ENCODE measurements at places on chromosomes 3 and 15.

DNA sequence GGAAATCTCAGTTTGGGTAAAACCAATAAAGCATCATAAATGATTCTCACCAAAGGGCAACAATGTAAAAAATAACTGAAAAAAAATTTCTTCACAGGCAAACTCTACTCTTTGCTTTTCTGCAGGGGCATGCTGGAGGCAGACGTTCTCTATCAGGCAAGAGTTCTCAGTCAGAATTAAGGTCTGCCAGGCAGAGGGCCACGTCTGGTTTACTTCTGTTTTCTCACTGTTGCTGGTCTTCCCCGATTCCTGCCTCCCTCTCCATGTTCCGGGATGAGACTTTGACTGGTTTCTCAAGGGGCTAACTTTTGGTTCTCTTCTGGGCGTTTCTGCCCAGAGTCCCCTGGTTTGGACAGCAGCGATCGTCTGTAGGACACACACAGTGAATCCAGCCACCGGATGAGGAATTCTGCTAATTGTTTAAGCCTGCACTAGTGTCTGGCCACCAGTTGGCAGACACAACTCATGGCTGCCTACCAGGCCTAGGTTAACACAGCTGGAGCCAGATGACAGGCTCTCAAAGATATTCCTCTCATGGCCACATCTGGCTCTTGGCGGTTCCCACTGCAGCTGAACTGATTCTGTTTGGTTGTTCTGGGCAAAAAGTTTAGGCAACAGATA is 273.1 kb downstream of the FOXP1 start:
- DNase-seq, result no peak

DNA sequence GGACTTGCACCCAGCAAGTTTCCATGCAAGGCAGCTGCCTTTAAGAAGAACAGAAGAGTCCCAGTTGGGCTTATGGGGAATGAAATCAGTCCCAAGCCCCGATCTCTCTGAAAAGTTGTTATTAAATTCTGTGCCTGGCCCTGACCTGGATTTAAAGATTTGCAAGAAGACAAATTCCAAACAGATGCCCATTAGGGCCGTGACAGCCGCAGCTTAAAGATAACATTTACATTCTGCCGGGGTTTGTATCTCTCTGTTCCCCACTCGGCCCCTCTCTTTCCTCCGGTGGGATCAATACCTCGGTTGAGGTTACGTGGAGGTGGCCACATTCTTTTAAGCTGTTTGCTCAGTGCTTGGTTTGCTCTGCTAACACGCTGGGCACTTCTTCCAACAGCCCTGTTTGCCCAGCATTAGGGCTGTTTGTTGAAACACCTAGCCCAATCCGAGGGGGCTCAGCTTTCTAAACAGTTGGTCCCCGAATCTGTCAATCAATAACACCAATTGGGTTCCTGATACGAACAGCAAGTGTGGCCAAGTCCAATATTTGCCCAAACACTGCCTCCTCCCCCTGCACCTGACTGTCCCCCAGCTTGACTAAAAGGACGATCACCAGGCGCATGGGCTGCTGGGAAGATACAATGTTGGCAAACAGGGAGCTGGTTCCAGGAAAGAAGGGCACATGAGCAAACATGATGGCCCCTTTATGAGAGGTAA is 108.6 kb downstream of the RPLP1 start:
- no peak for DNase-seq

GRCh38 chr3:17579289-17580031 is 163.0 kb downstream of the TBC1D5 start:
- peak; percentile 72 for DNase-seq

DNA sequence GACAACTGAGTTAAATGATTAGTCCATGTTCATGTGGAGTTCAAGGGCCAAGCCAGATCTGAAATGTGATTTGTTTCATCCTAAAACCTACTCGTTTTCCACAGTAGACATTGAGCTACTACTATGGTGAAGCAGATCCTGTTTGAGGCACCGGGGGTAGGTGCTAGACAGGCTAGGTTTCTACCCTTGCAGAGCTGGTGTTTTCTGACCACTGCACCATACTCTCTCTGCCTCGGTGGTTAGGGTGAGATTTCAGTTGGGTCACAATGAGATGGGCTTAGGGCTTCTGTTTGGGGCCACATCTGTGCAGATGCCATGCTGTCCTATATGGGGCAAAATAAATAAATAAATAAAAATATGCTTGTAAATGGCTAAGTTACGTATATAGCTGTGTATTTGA is 99.3 kb downstream of the OXNAD1 start:
- DNase-seq, result no peak

DNA sequence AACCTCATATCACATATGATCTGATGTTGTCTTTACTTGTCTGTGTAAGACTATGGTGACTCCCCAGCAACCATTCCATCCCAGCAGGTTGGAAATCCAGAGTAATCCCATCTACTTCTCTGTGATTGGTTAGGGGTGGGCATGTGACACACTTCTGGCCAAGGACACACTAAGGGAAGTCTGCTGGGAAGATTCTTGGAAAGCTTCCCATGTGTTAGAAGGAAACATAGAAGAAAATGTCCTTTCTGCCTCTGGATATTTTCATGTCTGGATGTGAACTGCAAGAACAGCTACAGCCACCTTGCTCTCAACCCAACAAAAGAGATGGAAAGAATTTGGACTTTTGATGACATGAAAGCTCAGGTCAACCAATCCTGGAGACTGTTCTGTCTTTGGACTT is 2.6 kb upstream of the UBE2Q2 start:
- DNase-seq, result no peak

GRCh38 chr3:124924741-124925140 is 9.8 kb downstream of the MUC13 start:
- no peak for DNase-seq

DNA sequence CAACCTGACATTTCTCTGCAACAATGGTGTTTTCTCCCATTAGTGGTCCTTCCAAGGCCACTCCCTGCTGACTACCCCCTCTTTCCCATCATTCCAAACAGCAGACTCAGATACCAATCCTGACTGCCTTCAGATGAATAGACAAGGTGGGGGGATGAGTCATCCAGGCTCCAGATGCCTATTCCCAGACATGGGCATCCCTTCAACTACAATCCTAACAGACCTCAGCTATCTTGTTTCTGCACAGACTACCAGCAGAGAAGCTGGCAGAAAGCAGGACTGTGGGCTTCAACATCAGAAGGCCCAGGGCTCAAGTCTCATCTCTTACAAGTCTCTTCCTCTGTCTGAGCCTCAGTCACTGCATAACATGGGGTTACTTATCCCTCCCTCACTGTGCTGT is 2.2 kb downstream of the RBP1 start:
- no peak for DNase-seq

DNA sequence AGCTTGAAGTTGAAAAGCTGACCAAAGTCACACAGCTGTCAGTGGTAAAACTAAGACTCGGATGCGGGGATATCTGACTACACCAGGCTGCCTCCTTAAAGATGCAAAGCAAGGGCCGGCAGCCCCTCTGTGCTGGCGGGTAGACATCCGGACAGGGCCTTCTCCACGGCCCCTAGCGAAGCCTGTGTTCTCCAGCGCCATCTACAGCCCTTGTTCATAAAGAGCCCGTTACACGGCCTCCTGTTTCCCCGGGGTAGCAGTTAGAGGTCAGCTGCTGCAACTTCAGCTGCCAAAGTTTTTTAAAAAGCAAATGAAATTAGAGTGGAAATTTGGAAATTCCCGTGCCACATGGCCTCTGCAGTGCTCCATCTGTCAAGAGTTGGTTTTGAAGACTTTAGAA is 383.0 kb downstream of the TBL1XR1 start:
- peak; percentile 37 for DNase-seq

- DNase-seq, result no peak
Measured at GRCh38 chr15:100856867-100857266, 22.8 kb upstream of the ALDH1A3 start.

- DNase-seq, result no peak
Measured at GRCh38 chr3:43957553-43957952, 266.8 kb downstream of the ABHD5 start.

DNA sequence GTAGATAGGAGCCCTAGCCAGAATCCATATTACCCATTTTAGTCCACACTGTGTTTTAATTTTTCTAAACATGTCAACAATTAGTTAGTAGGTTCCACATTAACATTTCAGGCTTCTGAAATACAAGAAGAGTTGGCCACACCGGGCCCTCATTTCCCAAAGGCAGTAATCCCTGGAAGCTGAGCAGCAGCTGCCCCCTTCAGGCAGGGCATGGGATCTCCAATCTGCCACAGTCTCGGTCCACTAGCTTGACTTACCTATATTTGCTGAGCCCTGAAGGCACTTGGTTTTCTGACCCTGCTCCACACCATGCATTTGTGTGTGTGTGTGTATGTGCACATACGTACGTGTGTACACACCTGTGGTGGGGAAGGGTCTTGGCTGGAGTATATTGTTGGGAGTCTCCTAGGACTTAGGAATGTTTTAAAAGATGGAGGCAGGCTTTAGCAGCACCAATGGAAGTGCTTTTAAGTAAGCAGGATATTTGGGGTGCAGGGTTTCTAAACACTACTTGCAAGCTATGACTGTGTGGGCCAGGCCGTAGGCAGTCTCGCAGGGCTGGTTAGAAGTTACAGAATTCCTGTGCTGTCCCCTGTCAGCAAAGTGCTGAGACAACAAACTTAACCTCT is 71.2 kb upstream of the SOX14 start:
- no peak for DNase-seq

GRCh38 chr15:72147418-72147817 is 29.2 kb downstream of the SENP8 start:
- DNase-seq, result no peak

DNA sequence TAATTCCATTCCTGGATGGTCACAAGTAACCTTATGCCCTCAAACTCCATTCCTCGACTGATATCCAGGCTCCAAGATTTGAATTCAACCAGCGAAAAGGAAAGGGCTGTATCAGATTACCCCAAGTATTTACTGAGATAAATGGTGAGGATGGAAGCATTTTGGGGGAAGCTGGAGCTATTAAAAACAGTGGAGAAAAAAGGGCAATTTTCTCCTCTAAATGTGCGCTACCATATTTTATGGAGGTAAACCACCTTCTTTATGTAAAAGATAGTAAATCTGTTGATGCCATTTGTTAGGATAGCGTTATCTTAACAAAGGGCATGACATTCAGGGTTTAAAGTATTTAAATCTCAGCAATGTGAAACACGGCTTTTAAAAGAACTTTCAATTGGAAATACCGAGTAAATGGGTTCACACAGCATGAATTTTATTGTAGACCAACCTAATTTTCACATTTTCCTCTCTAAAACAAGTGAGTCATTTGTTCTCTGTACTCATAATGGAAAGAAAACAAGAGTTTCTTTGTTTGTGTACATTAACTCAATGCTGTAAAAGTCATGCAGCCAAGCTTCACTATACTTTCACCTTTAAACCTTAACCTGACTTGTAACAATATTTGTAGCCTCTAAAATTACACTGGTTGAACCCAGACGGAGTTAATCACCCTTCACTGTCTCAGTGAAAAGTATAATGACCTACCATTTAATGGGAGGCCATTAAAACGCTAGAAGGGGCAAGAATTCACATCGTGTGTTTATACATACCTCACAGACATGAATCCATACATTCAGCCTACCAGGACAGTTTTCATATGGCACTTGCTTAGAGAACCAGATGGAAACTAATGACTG is 773.4 kb downstream of the ROBO1 start:
- no peak for DNase-seq

DNA sequence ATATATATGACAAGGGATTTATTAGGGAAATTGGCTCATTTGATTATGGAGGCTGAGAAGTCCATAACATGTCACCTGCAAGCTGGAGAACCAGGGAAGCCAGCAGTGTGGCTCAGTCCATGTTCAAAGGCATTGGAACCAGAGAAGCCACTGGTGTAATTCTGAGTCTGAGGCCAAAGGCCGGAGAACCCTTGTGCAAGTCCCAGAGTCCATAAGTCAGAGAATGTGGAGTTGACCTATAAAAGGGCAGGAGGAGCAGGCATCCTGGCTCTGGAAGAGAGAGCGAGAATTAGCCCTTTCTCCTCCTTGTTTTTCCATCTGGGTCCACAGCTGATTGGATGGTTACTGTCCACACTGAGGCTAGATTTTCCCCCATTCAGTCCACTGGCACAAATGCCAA is 319.8 kb downstream of the IGSF11 start:
- no peak for DNase-seq

DNA sequence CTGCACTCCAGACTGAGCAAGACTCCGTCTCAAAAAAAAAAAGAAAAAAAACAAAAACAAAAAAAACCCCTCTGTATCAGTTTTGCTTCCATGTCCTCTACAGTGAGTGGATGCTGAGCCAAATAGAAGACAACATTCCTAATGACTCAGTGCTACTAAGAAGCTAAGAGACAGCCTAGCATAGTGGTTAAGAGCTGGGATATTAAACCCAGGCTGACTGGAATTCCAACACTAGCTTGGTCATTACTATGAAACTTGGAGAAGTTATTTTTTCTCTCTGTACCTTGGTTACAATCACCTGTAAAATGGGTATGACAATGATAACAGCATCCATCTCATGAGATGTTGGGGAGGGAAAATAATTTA is 60.9 kb upstream of the PYGO1 start:
- no peak for DNase-seq

- no peak for DNase-seq
Measured at GRCh38 chr3:61848885-61849284, 287.5 kb downstream of the PTPRG start.

- no peak for DNase-seq
Measured at GRCh38 chr15:52414936-52415335, 113.7 kb downstream of the MYO5A start.

GRCh38 chr15:64310036-64310435 is 45.9 kb downstream of the CSNK1G1 start:
- no peak for DNase-seq

DNA sequence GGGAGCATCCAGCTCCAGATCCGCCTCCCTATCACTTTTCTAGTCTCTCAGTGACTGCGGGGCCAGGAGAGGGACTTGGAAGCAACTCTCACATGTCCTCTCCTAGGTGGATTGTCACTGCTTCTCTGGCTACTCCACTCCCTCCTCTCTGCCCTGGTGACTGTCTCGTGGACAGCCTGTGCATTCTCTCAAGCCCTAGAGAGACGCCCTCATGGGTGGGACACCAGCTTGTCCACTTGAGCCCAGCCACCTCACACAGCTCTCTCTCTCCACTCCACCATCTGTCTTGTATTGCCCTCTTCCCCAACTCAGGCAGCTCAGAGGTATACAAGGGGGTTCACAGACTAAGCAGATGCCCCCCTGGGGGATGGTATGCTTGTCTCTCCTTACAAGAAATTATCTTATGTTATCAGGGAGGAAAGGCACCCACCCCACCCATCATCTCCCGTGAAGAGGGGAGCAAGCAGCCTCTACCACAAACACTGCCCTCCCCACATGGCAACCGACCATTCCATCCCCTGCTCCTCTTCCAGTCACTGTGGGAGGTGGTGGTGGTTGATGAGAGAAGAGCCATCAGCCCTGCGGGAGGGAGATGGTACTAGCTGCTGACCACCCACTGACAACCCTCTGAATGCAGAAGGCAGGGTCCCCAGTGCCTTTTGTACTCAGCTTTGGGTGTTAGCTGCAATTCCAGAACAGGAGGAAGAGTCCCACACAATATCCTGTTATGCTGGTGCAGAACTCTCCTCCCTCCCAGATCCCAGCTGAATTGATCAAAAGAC is 15.5 kb upstream of the LOXL1 start:
- DNase-seq, result no peak

GRCh38 chr3:52396011-52396906 is 48.6 kb downstream of the SEMA3G start:
- DNase-seq, result no peak

Data from activated CD4-positive, alpha-beta T cell treated with anti-CD3 and anti-CD28 coated beads, Interleukin-2, amount 50 U/mL, for 16 hours (primary cell).